WTC11 (cell line): ENCODE measurements at places on chromosomes 16 and 17.

- no peak for DNase-seq
Measured at GRCh38 chr16:2587891-2588565, 50.2 kb downstream of the PDPK1 start.

DNA sequence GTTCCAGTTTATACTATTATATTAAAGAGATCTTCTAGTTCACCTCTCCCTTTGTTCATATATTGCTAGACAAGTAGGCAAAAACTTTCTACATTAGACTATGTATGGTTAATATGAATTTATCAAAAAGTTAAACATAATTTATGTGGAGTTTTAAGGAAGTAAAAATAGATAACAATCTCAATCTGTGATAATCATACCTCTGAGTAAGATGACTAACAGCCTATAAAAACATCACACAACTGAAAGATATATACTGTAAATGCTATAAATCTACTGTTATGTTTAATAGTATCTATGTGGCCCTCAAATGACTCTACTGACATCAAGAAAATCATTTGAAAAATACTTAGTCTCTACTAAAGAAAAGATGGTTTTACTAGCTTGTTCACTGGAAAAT is 37.1 kb downstream of the AP1G1 start:
- DNase-seq = no peak

GRCh38 chr17:8105957-8106398 is 12.3 kb downstream of the ALOXE3 start:
- no peak for DNase-seq

GRCh38 chr16:87391324-87391949 is 699 bp upstream of the MAP1LC3B start:
- peak; percentile 59 for DNase-seq

GRCh38 chr16:48576927-48577326 is 33.1 kb downstream of the N4BP1 start:
- no peak for DNase-seq

- no peak for DNase-seq
Measured at GRCh38 chr16:57513371-57514102, 22.8 kb downstream of the CCDC102A start.

DNA sequence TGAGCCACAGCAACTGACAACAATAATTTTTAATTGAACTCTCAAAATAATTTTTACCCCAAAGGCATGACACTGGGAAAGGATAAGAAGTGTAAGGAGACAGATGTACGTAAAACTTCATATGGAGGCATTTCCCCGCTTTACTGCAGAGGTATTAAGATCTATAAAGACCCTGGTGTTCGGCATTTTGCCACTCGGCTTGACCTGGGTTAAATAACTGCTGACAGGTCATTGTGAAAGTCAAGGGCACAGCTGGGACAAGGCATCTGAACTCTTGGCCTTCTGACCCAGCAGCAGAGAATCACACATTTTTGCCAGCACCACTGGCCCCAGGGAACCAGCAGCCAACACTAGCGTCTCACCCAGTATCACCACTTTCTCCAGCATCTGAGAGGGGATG is 372.1 kb downstream of the SOX9 start:
- no peak for DNase-seq

- no peak for DNase-seq
Measured at GRCh38 chr17:10127819-10128425, 70.5 kb downstream of the GAS7 start.

GRCh38 chr16:81214745-81215166 is 23.7 kb upstream of the BCO1 start:
- DNase-seq = peak; percentile 67

DNA sequence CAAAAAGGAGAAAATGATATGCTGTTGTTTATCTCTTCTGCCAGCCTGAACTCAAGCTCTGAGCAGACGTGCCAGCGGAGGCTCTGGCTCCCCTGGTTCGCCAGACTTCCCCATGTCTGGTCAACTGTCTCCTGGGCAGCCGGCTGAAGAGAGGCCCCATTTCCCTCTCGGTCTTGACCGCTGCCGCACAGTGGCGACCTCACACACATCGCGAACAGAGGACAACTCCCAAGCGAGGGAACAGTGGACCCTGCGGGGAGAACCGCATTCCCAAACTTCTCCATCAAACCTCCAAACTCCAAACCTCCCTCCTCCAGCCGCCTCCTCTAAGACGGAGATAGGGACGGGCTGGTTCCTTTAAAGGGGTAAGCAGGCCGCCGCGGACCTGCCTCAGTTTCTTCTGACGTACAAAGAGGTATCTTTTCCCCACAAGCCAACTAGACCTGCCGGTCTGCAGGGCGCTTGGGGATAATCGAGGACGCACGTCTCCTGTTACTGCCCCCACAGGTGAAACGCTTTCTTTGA is 24.9 kb upstream of the RFFL start:
- DNase-seq = peak; percentile 50

- DNase-seq = peak; percentile 14
Measured at GRCh38 chr16:85399583-85400284, 213.4 kb upstream of the GSE1 start.

GRCh38 chr17:44187131-44187899 is 543 bp downstream of the TMUB2 start:
- no peak for DNase-seq

- DNase-seq = no peak
Measured at GRCh38 chr16:17346621-17347569, 123.9 kb downstream of the XYLT1 start.

- no peak for DNase-seq
Measured at GRCh38 chr17:69346766-69347165, 19.8 kb upstream of the ABCA5 start.

DNA sequence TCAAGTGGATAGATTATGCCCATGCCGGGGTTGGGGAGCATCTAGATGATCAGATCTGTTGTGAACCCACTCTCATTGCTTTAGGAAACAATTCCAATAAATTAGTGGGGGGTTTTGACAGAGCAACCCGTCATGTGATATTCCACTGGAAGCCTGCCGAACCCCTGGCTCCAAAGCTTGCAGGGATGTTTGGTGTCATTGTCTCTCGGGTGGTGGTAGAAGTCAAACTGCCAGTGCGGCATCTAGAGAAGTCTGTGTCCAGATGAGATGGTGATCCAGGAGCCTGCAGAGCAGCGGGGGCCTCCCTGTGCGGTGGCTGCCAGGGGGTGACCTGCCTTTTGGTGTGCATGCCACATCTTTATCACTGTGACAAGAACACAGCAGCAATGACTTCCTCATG is 91.7 kb downstream of the SHISA6 start:
- DNase-seq = no peak

DNA sequence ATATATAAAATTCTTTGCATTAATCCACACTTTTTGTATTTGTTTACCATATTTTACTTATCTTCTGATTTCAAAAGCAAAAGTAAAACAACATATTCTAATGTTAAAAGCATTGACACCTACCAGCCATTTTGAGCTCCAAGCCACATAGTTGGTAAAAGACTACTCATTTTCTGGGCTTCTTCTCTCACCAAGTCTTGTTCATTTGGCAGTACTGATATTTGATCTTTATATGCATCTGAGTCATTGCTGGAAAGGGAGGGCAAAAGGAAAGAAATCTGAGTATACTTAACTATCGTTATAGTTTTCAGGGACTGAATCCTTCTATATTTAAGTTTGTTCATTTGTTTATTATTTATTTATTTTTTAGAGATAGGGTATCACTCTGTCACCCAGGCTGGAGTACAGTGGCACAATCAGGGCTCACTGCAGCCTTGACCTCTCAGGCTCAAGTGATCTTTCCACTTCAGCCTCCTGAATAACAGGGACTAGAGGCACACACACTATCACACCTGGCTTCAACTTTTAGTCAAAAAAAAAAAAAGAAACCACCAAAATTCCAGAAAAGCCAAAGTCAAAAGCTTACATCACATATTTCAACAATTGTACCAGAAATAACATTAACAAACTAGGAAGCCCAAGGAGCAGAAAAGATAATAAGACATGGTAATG is 121.0 kb upstream of the TOB1 start:
- no peak for DNase-seq

DNA sequence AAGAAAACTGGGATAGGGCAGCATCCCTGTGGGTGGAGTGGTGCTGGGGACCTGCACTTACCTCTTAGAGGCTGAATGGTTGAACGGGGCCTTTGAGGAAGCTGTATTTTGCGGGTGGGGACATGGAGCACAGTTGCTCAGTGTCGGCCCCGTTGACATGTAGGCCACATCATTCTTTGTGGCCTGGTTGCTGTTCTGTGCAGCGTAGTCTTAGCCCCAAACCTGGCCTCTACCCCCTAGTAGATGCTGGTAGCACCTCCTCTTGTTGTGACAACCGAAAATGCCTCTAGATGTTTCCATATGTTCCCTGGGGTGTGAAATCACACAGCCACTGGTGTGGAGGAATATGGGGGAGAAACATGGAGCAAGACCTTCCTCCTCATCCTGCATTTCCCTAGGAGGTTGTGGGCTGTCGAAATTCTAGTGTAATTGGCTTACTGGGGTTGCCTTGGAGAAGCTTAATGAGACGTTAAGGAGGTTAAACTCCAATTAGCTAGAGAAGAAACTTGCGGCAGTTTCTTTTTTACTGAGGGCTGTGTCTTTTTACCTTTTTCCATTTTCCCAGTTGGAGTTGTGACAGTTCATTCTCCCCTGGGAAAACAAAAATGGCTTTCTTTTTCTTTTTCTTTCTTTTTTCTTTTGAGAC is 9.4 kb downstream of the ABCC1 start:
- no peak for DNase-seq

GRCh38 chr17:42698736-42699414 is 16.5 kb downstream of the CNTNAP1 start:
- DNase-seq = no peak

DNA sequence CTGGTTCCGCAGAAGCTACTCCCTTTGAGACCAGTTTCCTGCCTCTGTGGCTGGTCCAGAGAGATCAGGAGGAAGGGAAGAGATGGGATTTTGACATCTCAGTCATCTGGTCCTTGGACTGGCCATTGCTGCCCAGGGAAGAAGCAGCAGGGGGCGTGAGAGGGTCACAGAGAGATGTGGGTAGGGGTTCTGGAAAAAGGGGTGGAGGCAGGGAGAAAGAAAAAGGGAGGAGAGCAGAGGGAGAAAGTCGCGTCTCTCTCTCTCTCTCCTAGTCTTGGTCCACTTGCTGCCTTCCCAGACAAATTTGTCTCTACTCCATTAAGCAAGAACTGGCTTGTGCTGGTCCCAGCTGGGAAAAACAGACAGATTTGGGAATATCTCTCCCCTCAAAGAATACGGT is 4.4 kb downstream of the SHBG start:
- DNase-seq = peak; percentile 85

GRCh38 chr16:48526958-48527331 is 83.0 kb downstream of the N4BP1 start:
- DNase-seq = no peak

GRCh38 chr17:41917679-41918313 is 955 bp downstream of the ACLY start:
- peak; percentile 37 for DNase-seq

DNA sequence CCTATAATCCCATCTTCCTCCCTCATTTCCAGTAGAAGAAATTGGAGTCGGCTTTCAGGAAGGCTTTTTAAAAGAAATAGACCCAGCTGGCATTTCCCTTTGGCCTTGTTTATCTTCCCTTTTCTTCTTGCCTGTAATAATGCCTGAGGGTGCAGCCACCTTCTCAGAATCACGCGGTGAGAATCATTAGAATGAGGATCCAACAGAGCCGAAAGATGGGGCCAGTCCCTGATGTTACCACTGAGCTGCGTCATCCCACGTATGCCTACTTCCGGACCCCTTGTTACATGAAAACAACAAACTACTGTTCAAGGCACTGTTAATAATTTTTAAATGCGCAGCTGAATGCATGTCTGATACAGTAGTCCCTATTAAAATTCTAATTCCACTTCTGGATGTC is 24.1 kb downstream of the SDR42E1 start:
- no peak for DNase-seq
